Central memory CD4-positive, alpha-beta T cell (primary cell): ENCODE measurements at places on chromosomes 1 and 21.

GRCh38 chr1:102531036-102531435, 534.3 kb upstream of the OLFM3 start:
- DNase-seq, result no peak

- DNase-seq, result no peak
Measured at GRCh38 chr1:219564109-219564508, 48.8 kb downstream of the ZC3H11B start.

GRCh38 chr1:153616917-153617311, 789 bp upstream of the S100A14 start:
- no peak for DNase-seq

- DNase-seq, result peak; percentile 49
Measured at GRCh38 chr1:181104790-181105133, 16.3 kb downstream of the IER5 start.

GRCh38 chr1:221708987-221709386, 32.9 kb downstream of the DUSP10 start:
- peak; percentile 79 for DNase-seq

DNA sequence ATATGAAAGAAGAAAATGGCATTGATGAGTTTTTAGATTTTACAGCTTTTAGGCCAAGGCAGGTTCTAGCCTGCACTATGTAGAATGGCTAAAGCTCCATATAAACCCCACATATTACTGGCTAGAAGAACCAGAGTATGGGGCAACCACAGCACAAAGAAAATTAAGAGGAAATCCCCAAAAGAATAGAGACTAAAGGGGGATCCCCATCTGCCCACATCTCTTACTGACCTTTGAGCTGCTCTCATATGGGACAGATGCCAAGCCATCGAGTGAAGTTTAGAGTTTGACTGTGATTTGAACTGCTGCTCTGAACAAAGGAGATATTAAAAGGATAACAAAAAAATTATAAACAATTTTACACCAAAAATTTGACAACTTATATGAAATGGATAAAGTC, 102.2 kb upstream of the HAO2 start:
- no peak for DNase-seq
